Chondrocyte (in vitro differentiated cells): ENCODE measurements at places on chromosomes 6 and 20. TPM values are rescaled to one million over a fixed set of nuclear protein-coding genes. Genes with fewer than 3 reads are reported as not detected.

- H3K27me3 ChIP-seq: no peaks in the 10 kb centered on the region
- no peaks in the 10 kb centered on the region for H3K36me3 ChIP-seq
- no peak overlapping the region for H3K4me3 ChIP-seq
- no peaks in the 10 kb centered on the region for H3K4me1 ChIP-seq
Measured at GRCh38 chr20:39670988-39671387, 708.8 kb downstream of the DHX35 start.

Gene SIRPD
- total RNA-seq: not detected in 3 replicates

Gene TAAR6
- total RNA-seq: not detected in 3 replicates

GRCh38 chr6:154673919-154674318 is 59.3 kb upstream of the SCAF8 start:
- no peaks in the 10 kb centered on the region for H3K4me1 ChIP-seq
- no peaks in the 10 kb centered on the region for H3K36me3 ChIP-seq
- DNase-seq: no peak
- no peak overlapping the region for H3K4me3 ChIP-seq

DNA sequence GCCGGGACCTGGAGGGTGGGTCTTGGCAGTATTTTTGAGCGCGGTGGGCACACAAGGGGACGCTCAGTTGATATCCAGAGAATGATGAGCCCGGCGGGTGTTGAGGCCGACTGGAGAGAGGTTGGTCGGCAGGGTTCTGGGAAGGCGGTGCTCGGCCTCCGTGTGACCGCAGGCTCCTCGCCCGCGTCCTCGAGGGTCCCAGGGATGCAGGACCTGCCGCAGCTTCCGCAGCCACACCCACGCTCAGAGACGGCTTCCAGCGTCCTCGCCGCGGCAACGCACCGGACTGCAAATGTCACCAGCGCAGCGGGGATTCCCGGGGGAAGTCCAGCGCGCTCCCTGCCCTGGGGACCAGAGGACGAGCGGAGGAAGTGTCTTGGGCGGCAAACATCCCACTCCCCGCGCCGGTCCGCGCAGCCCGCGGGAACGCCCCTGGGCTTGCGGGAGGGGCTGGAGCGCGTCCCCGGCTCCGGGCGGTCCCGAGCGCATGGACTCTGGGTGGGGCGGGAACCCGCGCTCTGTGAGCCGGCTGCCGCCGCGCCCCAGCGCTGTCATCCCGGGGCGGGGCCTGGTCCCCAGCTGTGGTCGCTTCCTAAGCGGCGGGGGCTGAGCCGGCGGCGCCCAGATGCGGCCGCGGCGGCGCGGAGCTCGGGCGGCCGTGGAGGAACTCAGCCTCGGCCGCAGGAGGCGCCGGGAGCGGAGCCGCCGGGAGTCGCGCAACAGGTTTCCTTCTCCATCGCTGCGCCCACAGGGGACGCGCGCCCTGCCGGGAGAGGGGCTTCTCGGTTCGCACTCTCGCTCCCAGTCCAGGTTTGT is at the start of gene STX11:
STX11 (plus strand) TSS at position 624 of the 816 bp plus-strand sequence. CDS start 36,111 bp downstream, outside the sequence.
- H3K27me3 ChIP-seq: no peaks in the 10 kb centered on the region
- peaks cover 15% of the 10 kb centered on the region for H3K4me1 ChIP-seq
- peak within 1 kb of the TSS; percentile 63 for H3K27ac ChIP-seq
- DNase-seq: no peak
- H3K36me3 ChIP-seq: peaks cover 2% of the 10 kb centered on the region
- H3K4me3 ChIP-seq: peak within 1 kb of the TSS; percentile 84

- H3K27ac ChIP-seq: peak overlapping the region; percentile 70
- H3K4me1 ChIP-seq: peaks cover 19% of the 10 kb centered on the region
- H3K4me3 ChIP-seq: no peak overlapping the region
- H3K36me3 ChIP-seq: peaks cover 2% of the 10 kb centered on the region
- H3K27me3 ChIP-seq: no peaks in the 10 kb centered on the region
Measured at GRCh38 chr6:14713008-14713960, 532.6 kb upstream of the JARID2 start.

Gene MUC22
- not detected in 3 replicates for total RNA-seq

DNA sequence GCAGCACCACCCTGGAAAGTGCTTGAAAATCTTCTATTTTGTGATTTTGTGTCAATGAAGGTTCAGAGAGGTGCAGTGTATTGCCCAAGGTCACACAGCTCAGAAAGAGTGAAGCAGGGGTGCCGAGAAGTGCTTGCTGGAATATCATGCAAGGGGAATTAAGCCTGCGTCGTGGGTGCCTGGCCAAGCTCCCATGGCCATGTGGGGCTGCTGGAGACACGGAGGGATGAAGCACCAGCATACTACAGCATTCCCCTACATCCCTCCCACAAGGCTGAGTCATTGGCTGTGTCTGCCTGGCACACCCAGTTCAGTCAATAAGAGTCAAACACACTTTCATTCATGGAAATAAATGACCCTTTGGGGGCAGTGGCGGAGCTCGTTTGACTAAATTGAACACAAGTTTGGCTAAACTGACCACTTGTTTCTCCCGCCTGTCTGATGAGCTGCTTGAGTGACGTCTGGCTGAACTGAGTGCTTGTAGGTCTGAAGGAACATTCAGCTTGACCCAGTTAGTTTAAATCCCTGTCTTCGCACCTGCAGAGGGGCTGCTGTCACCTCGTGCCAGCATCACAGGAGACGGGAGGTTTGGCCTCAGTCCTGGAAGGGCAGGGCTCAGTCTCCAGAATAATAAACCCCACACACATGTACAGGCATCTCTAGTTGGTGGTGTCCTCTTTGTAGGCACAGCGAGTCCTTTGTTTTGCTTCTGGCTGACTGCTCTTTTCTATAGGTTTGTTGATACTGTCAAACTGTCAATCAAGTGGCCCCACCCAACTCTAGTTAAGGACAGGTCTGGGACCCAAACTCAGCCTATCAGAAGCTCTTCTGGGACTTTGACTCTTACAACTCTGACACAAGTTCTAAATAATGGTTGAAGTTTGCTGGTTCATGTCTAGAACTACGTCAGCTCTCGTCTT is 8.4 kb upstream of the TGM2 start:
- H3K27me3 ChIP-seq: no peaks in the 10 kb centered on the region
- H3K27ac ChIP-seq: peak overlapping the region; percentile 85
- H3K4me1 ChIP-seq: peaks cover 48% of the 10 kb centered on the region

GRCh38 chr6:34246563-34247391 is 2.0 kb downstream of the SMIM29 start:
- H3K36me3 ChIP-seq: no peaks in the 10 kb centered on the region
- H3K27ac ChIP-seq: no peak overlapping the region
- no peak for DNase-seq

Gene PHIP
- 11.9 to 18.2 TPM (median 12.2 TPM) in 3 replicates for total RNA-seq

DNA sequence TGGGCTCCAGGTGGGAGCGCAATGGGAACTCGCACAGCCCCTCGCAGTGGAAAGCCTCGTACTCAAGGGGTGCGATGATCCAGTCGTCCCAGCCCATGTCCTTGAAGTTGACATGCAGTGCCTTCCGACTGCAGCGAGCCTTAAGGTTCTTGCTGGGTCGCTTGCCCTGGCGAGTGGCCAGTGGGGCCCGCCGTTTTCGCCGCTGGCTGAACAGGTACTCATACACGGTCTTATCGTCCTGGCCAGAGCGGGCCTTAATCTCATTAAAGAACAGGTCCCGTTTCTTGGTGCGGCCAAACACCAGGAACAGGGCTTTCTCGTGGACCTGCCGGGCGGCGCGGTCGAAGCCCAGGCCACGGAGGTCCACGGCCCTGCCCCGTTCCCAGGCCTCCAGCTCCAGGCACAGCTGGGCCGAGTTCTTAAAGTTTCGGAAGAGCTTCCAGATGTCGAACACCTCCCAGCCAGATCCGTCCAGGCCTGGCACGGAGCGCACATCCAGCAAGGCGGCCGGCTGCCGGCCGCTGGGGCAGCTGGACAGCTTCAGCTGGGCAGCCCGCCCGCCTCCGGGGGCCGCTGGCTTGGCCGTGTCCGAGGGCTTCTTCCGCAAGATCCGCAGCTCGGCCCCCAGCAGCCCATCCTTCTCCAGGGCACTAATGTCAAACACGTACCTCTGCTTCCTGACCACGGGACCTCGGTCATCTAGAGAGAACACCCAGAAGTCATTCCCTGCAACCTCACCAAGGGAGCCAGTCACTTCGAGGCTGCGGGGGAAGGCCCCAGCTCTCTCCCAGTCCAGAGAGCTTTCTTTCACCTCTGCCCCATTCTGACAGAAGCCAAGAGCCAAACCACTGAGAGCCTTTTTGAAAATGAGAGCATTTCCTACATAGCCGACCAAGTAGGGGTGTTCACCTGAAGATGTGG is 3.7 kb downstream of the GDF5 start:
- H3K27me3 ChIP-seq: no peaks in the 10 kb centered on the region
- H3K4me3 ChIP-seq: no peak overlapping the region
- H3K27ac ChIP-seq: no peak overlapping the region
- no peak for DNase-seq

- H3K27ac ChIP-seq: no peak overlapping the region
- no peak overlapping the region for H3K4me3 ChIP-seq
- H3K36me3 ChIP-seq: no peaks in the 10 kb centered on the region
- peaks cover 3% of the 10 kb centered on the region for H3K4me1 ChIP-seq
- no peak for DNase-seq
- no peaks in the 10 kb centered on the region for H3K27me3 ChIP-seq
Measured at GRCh38 chr6:1850121-1850839, 240.6 kb downstream of the FOXC1 start.

Gene FNDC1
- total RNA-seq: 10.5 to 13.8 TPM (median 12.8 TPM) in 3 replicates

- no peak for DNase-seq
- peaks cover 4% of the 10 kb centered on the region for H3K4me1 ChIP-seq
- H3K4me3 ChIP-seq: no peak overlapping the region
- H3K27ac ChIP-seq: no peak overlapping the region
Measured at GRCh38 chr20:51966296-51966971, 164.1 kb upstream of the SALL4 start.

- H3K4me3 ChIP-seq: no peak overlapping the region
- no peaks in the 10 kb centered on the region for H3K36me3 ChIP-seq
- no peaks in the 10 kb centered on the region for H3K4me1 ChIP-seq
- no peak overlapping the region for H3K27ac ChIP-seq
- H3K27me3 ChIP-seq: peaks cover 8% of the 10 kb centered on the region
Measured at GRCh38 chr6:49110916-49111315, 352.1 kb downstream of the MMUT start.

DNA sequence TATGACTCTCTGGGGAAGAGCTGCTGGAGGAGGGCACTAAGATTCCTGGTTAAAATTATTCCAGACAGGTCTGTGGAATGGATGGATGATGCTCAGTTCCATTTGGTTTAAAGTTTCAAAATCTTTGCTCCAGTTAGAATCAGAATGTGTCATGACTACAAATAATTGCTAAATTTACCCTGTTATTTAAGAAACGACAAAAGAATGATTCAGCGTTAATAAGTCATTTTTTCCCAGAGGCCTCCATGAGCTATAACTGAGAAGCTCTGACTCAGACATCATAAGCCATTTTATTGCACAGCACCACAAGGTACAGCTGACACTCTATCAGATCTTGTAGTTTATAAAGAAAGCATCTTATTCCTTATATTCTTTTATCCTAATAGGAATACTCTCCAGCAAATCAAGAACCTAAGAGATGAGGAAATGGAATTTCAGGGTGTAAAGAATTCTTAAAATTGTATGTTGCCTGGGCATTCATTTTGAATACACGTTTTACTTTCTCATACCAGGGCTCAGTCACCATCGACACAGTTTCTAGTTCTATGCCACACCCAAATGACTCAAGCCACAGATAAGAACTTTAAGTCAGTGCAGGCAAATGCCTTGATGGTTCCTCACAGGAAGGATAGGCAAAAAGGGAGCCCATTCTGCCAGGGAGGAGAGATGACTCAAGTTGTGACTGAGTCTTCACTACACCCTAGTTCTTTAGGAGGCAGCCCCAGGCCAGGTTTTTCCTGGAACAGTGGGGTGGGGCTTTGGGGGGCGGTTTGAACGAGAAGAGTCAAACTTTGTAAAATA is 636.0 kb downstream of the MMUT start:
- H3K4me1 ChIP-seq: peaks cover 28% of the 10 kb centered on the region
- H3K27me3 ChIP-seq: no peaks in the 10 kb centered on the region
- H3K36me3 ChIP-seq: no peaks in the 10 kb centered on the region

DNA sequence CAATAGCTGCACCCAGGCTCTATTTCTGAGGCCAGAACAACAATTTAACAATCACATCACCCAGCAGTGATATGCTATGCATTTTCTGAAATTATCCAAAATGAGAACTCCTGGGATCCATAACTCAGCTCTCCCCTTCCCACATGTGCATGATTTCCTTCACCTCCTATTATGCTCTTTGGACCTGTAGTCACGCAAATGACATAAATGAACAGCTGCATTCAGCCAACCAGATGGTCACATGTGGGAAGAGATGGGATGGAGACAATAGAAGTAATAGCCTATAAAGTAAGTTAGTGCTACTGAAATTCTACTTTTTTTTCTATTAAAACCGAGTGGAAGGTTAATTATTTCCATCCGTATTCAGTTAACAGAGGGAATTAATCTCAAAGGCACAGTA is 662.1 kb upstream of the ID4 start:
- DNase-seq: no peak
- H3K36me3 ChIP-seq: peaks cover 2% of the 10 kb centered on the region
- H3K4me1 ChIP-seq: peaks cover 27% of the 10 kb centered on the region
- H3K27ac ChIP-seq: no peak overlapping the region
- no peak overlapping the region for H3K4me3 ChIP-seq

Gene LHFPL5
- not detected in 3 replicates for total RNA-seq

- peak overlapping the region; percentile 30 for H3K27ac ChIP-seq
- no peaks in the 10 kb centered on the region for H3K27me3 ChIP-seq
- peaks cover 10% of the 10 kb centered on the region for H3K36me3 ChIP-seq
- DNase-seq: no peak
- H3K4me3 ChIP-seq: no peak overlapping the region
Measured at GRCh38 chr6:34990971-34991560, 102.0 kb downstream of the ANKS1A start.

Gene MMS22L
- total RNA-seq: 7.5 to 14.2 TPM (median 7.6 TPM) in 3 replicates

GRCh38 chr6:134357022-134357487 is 39.1 kb upstream of the SGK1 start:
- H3K27ac ChIP-seq: no peak overlapping the region
- no peak for DNase-seq
- no peak overlapping the region for H3K4me3 ChIP-seq
- H3K27me3 ChIP-seq: no peaks in the 10 kb centered on the region

DNA sequence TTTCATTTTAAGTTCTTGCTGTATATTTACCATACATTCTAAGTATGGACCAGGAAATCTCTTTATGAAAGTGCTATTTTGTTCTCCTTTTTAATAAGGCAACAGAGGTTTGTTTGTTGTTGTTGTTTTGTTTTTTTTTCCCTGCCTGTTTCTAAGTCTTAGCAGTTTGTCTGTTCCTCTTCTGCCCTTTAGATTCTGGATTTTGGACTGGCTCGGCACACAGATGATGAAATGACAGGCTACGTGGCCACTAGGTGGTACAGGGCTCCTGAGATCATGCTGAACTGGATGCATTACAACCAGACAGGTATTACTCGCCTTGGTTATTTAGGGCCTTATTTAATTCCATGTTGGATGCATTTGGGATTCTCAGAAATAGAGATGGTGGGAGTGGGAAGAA is 48.0 kb downstream of the MAPK14 start:
- H3K27me3 ChIP-seq: no peaks in the 10 kb centered on the region
- peaks cover 19% of the 10 kb centered on the region for H3K36me3 ChIP-seq
- H3K4me1 ChIP-seq: peaks cover 4% of the 10 kb centered on the region
- DNase-seq: no peak
- H3K4me3 ChIP-seq: no peak overlapping the region

Gene TDRD6
- total RNA-seq: 0.07 to 0.29 TPM (median 0.13 TPM) in 3 replicates

DNA sequence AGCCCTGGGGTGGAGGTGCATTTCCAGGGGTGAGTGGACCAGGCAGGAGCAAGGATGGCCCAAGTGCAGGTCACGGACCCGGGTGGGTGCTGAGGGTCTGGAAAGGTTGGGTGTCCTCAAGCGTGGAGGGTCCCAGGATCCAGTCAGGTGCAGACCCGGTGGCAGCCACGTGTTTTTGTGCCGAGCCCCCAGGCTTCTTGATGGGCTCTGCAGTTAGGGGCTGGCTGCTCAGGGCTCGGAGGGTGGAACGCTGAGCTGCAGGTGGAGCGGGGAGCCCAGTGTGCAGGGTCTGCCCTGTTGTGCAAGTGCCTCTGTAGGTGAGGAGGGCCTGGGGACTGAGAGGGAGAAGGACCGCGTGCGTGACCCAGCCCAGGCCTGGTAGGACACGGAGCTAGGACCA is 70.9 kb upstream of the HLA-E start:
- H3K36me3 ChIP-seq: peaks cover 1% of the 10 kb centered on the region
- no peak overlapping the region for H3K4me3 ChIP-seq

Gene C6orf163
- 1.2 to 3.3 TPM (median 1.7 TPM) in 3 replicates for total RNA-seq
